Occipital lobe (tissue), 3 donors: ENCODE measurements at places on chromosomes 7 and 10. TPM values are rescaled to one million over a fixed set of nuclear protein-coding genes. Genes with fewer than 3 reads are reported as not detected.
A peak's percentile ranks its signal among the peaks of the same experiment; 100 is the strongest.

The SYT15B gene
- total RNA-seq = not detected

The UCN3 gene
- not detected for total RNA-seq

The SPDYE2B gene
- total RNA-seq = not detected

The PGAM2 gene
- 5.9 TPM for total RNA-seq

The GBX1 gene
- total RNA-seq = not detected

The TEX36 gene
- total RNA-seq = not detected

The CALML3 gene
- total RNA-seq = not detected

DNA sequence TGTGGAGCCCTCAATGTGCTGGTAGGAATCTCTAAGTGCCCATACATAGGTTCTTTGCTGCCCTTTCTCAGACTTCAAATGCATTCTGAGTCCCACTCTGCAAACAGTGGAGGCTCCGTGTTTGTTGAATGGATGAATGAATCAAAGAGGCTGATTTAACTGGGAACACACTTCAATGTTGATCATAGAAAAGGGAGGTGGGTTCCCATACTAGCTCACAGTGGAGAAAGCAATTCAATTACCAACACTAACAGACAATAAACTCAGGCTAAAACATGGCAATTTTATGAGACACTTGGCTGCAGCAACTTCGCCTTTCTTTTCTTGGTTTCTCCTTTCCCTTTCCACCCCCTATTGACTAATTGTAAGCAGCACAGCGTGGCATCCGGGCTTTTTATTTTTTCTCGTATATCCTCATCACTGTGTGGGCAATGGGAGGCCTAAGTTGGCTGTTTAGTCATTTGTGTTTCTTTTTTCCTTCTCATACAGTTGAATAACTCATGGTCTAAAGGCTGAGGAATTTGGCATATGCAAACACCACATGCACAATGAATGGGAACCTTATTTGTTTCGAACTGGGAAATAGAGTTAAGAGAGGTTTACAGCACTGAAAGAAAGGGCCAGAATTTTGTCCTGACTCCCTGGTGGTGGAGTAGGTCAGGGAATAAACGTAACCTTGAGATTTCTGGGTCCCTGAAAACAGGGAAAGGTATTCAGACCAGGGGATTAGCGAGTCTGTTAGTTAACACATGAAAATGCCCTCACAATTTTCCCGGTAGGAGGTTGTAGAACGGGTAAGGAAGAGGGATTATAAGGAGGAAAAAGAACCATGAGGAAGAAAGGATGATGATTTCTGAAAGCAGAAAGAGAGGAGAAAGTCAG lies 858.5 kb downstream of the KCNMA1 start:
- DNase-seq = peak; percentile 2

- no peak for DNase-seq
Measured at GRCh38 chr10:70677620-70678249, 5.4 kb downstream of the ADAMTS14 start.

- DNase-seq = no peak
Measured at GRCh38 chr10:77981281-77981680, 48.0 kb downstream of the POLR3A start.

DNA sequence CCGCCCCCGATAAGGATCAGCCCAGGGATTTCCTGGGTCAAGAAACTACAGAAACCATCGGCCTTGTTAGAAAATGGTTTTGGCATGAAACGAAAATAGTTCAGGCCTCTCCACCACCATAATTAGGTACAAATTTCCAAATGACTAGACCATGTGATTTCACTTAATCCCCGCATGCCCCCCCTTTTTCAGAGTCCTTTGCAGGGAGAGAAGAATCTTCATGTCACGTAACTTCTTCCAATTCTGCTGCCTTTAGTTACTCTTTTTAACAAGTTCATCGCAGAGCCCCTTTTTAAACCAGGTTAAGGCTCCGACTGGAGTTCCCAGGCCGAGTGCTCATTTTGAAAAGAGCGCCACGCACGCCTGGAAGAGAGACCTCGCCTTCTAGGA lies 3.4 kb downstream of the PDGFA start:
- no peak for DNase-seq

DNA sequence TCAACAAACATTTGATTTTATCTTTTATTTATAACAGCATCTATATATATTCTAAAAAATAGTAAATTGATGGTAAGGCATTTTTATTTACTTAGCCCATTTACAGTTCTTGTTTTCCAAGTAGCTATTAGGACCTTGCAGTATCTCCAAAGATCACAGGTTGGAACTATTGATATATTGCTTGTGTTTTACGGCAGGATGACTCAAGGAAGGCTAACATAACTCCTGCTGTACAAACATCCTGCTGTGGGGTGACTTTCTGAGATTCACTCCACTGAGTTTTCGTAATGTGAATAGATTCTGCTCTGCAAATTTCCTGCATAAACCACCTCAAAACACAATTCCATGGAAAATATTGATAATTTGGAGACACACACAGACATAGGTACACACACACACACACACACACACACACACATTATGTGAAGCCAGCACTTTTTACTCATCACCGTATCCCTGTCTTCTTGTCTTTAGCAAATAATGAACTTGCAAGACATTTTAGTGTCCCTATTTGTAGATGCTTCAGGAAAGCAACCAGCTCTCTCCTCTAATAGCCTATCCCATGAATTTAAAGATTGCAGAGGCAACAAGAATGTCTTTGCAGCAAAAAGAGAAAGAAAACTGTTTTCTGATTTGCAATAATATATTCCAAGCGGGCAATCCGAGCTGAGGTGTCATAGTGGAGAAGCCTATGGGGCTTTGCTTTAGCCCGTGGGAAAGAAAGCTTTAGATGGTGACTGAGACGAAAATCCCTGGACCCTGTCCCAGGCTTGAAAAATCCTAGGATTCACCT lies 722 bp downstream of the AGR2 start:
- no peak for DNase-seq

DNA sequence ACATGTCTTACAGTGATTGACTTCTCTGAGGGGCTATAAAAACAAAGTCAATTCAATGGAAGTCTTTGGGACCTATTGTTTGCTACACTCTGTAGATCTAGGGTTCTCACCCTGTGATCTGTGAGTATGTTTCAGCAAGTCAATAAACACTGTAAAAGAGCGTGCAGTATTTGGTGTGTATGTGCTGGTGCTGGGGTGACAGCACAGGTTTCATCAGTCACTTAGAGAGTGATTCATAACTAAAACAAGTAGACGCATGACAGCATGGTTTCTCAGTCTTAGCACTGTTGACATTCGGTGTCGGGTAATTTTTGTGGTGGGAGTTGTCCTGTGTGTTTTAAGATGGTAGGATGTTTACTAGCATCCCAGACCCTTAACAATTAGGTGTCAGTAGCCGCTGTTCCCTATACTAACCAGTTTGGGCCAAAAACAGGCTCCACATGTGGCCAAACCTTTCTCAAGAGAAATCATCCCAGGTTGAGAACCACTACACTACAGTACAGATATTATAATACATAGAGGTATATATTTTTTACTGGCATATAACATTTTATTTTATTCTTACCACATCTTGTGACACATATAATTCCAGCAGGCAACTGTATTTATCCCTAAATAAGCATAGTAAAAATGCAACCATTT lies 411.8 kb downstream of the ARL4A start:
- no peak for DNase-seq

DNA sequence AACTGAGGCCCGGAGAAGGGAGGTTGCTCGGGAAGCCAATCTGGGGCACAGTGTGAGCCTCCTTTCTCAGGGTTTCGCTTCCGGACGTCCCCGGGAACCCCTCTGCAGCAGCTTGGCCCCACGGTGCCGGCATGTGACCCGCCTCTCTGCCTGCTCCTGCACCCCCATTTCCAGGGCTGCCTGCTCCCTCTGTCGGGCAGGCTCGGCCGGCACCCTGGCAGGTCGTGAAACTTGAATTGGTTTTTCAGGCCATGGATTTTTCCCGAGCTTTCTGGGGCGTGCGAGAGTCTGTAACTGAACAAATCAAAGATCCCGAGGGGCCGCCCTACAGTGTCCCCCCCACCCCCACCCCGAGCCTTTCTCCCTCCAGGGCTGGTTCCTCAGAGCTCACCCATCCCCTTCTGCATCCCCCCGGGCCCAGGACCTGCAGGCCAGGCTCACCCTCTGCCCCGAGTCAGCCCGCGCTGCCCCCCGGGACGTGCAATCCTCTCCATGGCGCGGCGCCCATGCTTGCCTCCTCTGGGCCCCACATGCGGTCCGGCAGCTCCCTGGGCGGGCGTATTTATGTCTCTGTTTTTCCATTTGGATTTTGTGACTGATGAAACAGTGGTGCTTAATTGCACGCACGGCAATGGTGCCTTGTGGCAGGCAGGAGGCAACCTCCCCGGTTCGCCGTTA lies 58.1 kb downstream of the UNCX start:
- no peak for DNase-seq

GRCh38 chr10:47364366-47364765 lies 16.2 kb downstream of the RBP3 start:
- no peak for DNase-seq

DNA sequence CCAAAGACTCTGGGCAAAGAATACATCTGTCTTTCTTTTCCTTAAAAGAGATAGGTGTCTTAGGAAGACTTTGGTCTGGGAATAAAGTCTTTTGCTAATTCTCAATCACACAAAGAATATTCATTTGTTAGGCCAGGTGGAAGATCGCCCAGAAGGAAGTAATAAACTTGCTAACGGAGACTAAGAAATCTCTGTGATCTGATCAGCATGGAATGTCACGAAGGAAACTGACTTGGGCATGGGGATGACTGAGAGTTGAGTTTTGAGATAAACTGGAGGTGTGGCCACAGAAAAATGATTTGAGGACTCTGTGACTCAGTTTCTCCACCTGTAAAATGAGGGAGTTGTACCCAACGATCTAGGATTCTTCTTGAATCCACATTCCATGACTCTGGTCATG lies 161.1 kb upstream of the SVIL start:
- DNase-seq = no peak

DNA sequence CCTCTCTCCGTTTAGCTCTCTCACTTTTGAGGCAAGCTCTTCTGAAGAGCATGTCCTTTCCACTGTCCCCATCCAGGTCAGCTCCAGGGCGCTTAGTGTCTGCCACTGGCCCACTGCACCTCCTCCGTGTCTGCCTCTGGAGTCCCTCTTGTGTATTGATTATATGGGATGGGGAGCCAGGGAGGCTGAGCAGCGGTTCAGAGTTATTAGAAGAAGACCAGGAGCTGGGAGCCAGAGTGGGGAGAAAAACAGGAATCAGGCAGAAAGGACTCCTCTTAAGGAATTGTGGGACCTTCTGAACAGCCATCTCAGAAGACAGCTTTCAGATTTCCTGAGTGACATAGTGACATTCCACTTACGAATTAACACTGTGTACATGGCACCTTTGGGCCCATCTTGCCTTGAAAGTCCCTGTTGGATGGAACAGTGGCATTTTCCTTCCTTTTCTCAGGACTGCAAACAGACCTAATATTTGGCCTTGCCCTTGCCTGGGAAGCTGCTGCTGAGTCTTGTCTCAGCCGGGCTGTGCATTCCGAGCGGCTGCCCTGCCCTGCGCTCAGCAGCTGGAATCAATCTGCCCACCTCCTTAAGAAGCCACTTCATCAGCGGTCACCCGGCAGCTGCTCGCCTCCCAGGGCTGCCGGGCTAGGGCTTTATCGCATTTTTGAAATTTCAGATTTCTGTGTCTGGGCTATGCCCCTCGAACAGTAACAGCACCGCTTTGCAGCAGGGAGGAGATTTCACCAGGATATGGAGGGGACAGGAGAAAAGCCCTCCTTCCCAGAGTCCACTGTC lies 81.1 kb upstream of the PRKG1 start:
- no peak for DNase-seq
